ENCODE measurements at places on chromosomes 11 and 22.

DNA sequence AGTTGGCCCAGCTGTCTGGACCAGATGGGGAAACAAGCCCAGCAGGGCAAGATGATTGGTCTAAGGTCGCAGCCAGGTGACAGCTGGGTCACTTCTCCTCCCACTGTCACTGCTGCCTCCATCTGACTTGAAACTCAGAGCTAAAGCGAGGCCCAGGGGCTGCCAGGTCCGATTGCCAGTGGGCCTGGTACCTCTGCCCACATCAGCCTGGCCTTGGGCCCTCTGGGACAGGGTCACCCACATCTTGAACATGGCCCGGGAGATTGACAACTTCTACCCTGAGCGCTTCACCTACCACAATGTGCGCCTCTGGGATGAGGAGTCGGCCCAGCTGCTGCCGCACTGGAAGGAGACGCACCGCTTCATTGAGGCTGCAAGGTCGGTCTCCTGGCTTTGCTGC, 5.8 kb downstream of the SSH3 start:
- no peak for DNase-seq

DNA sequence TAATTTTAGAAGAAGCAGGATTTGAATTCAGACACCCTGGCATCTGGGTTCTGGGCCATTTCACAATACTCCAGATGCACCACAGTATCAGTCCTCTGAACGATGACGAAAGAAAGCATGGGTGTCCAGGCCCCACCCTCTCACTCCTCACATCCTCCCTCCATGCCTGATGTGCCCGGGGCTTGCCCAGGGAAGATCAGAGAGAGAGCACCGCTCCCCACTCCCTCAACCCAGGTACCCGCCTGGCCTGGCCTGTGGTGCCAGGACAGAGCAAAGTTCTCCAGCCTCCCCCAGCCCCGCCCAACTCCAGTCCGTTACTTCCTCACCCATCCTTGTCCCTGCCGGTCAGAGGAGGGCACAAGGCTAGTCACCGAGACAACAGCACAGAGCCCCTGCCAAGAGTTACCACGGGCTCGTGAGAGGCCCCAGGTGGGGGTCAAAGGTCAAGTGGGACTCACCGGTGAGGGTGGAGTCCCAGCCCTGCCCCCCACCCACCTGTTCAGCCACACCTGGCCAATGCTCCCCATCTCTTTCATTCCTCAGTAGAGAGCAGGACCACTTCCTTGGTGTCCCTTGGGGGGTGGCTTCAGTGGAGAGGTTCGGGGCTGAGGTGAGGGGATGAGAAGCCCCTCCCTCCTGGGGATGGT, 8.1 kb downstream of the BCL9L start:
- no peak for DNase-seq

DNA sequence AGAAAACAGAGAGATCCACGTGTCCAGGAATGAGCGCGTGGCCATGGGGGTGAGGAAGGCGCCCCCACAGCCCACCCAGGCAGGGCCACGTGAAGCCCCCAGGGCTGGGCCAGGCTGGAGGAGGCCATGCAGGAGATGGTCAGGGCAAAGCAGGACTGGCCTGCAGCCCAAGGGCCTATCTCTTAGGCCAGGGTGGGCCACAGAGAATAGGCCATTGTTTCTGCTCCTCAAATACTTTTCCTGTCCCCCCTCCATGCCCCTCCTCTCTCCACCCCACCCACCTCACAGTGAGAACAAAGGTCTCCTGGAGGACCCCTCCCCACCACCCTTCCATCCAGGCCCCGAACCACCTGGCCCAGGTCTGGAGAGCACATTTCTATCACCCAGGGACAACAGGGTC, 8.3 kb upstream of the CDC42EP1 start:
- DNase-seq, result no peak

DNA sequence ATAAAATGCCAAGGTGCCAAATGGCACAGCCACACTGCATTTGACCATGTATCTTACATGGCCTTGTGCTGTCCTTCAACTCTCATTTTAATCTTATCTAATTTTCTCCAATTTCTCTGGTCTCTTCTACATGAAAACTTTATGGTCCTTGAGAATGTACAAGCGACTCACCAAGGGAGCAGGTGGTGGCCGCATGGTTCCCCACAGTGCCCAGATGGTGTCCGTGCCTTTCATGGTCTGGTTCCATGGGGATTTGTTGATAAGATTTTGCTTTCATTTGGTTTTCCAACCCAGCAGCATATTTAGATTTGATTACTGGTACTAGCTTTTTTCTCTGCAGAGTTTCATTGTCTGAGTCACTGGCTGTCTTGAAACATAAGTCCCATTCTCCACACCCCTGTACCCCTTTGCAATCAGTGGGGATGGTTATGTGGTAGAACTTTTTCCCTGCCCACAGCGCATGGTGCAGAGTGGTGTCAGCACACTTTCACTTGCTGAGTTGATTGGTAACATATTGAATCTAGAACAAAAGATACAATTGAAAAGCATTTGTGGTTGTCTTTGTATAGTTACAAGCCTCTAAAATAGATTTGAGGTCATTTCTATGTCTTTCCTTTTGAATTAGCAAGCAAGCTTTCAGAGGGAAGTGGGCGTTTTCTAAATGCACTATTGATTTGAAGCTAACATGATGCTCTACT, 24.1 kb downstream of the ZNRF3 start:
- no peak for DNase-seq

DNA sequence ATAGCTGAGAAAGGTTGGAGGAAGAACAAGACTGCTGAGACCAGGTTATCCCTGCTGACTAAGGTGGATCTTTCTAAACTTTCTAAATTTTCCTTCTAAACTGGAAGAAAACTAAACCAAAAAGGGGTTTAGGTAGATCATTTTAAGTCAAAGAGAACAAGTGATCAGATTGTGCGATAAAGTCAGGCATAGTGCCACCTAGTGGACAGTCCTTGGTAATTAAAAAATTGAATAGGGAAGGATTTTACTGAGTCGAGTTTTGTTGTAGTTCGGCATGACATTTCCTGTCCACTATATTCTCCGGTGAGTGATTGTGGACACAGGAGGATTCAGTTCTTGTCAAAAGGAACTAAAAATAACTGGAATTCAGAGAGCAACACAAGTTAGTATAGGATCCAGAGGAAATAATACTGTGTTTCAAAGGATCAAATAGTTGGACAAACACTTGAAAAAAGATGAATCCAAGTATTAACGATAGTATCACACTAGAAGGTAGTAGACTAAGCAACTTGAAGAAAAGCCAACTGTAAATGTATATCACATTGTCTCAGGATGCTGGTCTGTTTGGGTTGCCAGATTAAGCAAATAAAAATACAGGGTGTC, 1236.4 kb downstream of the FAM181B start:
- peak; percentile 72 for DNase-seq

- no peak for DNase-seq
Measured at GRCh38 chr11:126465573-126466188, 110.2 kb downstream of the ST3GAL4 start.

- no peak for DNase-seq
Measured at GRCh38 chr11:3184732-3185347, 19.7 kb upstream of the OSBPL5 start.

DNA sequence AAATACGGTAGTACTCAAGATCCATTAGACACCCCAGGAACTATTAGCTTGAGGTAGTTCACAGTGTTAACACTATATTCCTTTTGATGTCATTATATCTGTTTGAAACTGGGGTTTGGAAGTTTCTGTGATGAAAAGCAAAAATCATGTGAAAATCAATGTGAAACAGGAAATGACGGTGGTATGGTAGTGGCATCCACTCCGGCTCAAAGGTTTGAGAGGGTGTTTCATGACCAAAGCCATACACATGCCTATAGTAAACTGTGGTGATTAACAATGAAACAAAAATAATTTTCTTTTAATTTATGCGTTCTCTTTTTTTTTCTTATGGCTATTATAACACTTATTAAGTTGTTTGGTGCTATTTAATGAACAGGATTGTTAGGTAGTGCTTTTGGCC, 10.9 kb downstream of the RAB38 start:
- no peak for DNase-seq

DNA sequence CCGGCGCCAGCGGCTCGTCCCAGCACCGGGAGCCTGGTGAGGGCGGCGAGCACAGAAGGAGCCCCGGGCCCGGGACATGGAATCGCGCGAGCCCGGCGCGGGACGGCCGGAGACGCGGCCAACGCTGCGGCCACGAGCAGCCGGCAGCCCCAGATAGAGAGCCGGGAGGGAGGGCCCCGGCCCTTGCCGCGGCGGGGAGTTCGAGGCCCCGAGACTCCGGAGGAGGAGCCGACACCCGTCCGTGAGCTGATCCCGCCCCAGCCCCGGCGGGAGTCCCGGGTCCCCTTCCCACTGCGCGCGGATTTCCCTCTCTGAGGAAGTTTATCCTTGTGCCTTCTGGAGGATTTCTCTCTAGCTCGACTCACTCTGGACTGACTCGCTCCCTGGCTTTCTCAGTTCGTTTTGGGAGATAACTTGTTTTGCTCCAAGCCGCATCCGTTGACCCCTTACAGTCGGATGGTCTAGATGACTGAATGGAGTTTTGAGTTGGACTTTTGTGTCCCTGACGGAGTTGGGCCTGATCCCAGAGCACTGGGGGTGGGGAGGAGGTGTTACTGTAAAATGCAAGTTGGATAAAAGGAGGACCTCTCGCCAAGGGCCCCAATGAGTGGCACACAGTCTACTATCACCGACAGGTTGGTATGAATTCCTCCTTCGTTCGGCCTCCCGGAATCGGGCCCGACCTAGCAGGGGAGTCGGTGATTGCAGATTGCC, 585 bp downstream of the ARHGEF12 start:
- peak; percentile 64 for DNase-seq

DNA sequence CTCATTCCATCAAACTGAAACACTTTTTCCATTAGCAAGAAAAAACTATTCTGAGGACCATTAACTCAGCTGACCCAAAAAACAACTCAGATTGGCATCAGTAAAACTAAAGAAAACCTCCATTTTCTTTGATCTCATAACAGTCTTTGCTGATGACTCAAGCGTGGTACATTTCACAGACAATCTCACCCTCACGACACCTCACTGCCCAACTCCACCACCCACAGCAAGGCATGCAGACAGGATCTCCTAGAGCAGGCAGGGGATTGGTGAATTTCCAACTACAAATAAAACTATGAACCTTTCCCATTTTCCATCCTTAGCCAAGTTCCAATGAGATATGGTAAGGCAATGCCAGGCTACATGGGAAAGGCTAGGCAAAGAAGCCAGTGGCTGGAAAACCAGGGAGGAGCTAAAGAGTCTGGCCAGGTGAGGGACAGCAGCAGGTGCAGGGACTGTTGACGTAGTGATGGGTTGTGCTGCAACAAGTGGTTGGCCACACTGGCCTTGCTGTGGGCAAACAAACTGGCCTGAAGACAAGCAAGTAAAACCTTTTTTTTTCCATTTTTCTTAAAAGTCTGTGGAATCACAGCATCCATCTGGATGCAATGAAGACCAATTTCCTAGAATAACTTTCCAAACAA, 97.2 kb downstream of the SERGEF start:
- no peak for DNase-seq

- no peak for DNase-seq
Measured at GRCh38 chr11:3877364-3878257, 22.1 kb downstream of the STIM1 start.

GRCh38 chr22:31625661-31626426, 36.2 kb downstream of the PISD start:
- no peak for DNase-seq

GRCh38 chr11:5297721-5298323, 3.9 kb downstream of the OR51B4 start:
- no peak for DNase-seq

DNA sequence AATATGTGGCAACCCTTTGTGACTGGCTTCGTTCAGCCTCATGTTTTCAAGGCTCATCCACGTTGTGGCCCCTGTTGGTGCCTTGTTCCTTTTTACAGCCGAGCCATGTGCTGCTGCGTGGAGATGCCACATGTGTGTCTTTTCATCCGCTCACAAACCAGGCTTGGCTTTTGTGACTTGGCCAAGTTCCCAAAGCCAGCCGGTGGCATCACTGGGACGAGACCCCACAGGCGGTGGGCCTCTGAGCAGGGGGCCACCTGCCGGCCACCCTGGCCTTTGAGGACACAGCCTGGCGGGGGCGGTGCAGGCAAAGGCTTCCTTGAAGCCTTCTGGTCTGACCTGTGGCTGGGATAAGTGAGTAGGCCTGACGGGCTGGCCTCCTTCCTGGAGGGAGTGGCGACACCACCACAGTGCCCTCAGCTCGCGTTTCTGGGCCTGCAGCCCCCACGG, 10.5 kb downstream of the GRK2 start:
- DNase-seq, result no peak

DNA sequence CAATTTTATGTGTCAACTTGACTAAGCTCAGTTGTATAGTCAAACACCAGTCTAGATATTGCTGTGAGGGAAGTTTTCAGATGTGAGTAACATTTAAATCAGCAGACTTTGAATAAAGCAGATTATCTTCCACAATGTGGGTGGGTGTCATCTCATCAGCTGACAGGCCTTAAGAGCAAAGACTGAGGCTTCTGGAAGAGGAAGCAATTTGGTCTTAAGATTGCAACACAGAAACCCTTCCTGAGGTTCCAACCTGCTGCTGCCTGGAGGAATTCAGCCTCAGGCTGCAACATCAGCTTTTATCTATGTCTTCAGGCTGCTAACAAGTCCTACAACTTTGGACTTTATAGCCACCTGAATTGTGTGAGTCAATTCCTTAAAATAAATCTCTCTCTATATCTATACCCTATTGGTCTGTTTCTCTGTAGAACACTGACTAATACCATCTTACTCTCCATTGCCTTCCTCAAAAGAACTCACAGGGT, 277.2 kb upstream of the PLET1 start:
- no peak for DNase-seq

DNA sequence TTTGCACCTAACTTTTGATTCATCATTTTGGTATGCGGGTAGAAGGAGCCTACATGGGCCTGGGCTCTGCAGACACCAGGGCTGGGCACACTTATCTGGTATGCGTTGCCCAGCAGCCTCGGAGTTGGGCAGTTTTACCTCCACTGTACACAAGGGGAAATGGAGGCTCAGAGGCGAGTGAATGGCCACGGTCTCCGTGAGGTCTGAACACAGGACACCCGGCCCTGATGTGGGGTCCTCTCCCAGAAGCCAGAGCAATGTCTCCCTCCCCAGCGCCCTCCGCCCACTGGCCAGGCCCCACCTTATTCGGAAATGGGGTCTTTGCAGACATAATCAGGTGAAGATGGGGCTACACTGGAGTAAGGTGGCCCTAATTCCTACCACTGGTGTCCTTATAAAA, 43.7 kb downstream of the OSBPL5 start:
- DNase-seq, result no peak

DNA sequence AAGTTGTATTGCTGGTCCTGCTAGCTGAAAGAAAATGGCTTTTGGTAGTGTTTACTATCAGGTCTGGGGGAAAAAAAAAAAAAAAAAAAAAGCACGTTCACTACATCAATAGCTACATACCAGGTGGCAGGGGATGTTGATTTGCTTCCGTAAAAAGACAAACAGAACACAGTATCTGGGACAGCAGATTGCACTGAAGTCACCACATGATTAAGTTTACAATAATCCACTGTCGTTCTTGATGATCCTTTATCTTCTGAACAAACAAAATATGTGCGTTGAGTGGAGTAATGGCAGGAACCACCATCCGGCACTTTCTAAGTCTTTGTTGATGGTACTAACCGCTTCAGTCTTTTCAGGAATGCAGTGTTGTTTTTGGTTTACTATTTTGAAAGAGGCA, 48.7 kb downstream of the DDX6 start:
- DNase-seq, result no peak

GRCh38 chr11:119441898-119442243, 18.9 kb upstream of the THY1 start:
- no peak for DNase-seq

GRCh38 chr11:15958910-15959309, 397.4 kb downstream of the SOX6 start:
- no peak for DNase-seq

GRCh38 chr11:64225608-64226506, at the start of the genes NUDT22 and TRPT1:
Gene NUDT22, plus strand, starts transcription at chr11:64226274. Its CDS starts 379 bp downstream, at chr11:64226653.
Gene TRPT1, minus strand, starts transcription at chr11:64226186. Its CDS starts 326 bp downstream, at chr11:64225860.
- DNase-seq, result peak; percentile 90

- DNase-seq, result no peak
Measured at GRCh38 chr11:45385844-45386243, 99.7 kb upstream of the SYT13 start.

Data from NCI-H446 (cell line).